NCI-H510A treated with DMSO at 0.1 percent for 48 hours (cell line): ENCODE measurements at places on chromosomes 16 and 17.
A peak's percentile ranks its signal among the peaks of the same experiment; 100 is the strongest.

DNA sequence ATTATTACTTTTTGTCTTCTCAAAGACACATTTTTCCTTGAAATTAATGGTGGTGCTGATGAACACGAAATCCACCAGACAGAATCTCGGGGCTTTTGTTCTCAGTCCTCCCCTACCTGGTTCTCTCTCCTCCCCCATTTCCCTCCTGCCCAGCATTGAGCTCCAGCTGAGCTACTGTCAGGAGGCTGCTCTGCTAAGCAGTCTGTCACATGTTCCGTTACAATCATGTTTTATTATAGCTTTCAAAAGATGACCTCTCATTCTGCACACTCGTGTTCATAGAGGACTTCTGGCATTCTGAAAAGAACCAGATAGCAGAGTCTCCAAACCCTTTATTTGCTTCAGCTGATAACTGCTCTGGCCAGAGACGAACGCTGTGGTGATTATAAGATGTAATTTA is 732.5 kb upstream of the RBFOX1 start:
- no peak for DNase-seq

- peak; percentile 78 for DNase-seq
These were observed at the start of gene NAGLU for GRCh38 chr17:42536048-42536371. Gene NAGLU, plus strand, starts transcription at chr17:42536241. Its CDS starts 32 bp downstream, at chr17:42536273.

DNA sequence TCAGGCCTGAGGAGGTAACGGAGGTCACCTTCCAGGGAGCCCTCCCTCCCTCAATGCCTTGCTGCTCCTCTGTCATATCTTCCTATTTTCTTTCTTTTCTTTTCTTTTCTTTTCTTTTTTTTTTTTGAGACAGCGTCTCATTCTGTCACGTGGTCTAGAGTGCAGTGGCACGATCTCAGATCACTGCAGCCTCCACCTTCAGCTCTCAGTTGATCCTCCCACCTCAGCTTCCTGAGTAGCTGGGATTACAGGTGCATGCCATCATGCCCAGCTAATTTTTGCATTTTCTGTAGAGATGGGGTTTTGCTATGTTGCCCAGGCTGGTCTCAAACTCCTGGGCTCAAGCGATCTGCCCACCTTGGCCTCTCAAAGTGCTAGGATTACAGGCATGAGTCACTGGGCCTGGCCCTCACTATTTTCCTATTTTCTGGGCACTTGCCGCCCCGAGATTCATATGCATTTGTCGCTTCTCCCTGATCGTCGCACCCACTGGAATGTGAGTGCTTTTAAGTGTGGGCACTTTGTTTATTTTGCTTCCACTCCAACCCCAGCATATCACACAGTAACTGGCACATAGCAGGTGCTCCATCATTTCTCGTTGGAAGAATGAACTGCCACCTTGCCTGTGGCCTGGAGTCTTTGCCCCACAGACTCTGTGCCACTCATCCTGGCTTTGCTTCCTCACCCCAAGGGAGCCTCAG is 31.7 kb downstream of the CPNE2 start:
- peak; percentile 15 for DNase-seq

GRCh38 chr16:70630960-70631745 is 15.2 kb upstream of the IL34 start:
- no peak for DNase-seq

GRCh38 chr17:56595831-56596690 is 2.6 kb downstream of the NOG start:
- no peak for DNase-seq
